ENCODE measurements at places on chromosomes 6 and 20.

DNA sequence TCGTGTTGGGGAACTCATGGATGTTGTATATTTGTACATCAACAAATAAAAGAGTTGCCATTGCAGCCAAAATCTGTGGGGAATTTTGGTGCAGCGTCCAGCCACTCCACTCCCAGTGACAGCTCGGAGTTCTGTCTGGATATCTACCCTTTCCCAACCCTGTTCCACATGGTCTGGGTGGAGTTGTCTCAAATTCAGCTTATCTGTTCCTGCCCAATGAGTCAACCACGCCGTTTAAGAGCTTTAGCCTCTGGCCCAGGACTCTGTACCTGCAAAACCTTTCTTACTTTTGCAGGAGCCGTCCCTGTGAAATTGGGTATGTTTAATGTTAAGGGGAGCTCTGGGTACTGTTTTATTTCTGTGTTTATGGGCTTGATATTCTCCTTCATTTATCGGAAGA is 33.9 kb upstream of the OVOL2 start:
- DNase-seq = no peak

- DNase-seq = no peak
These were observed 210.2 kb downstream of the TMEM200A start for GRCh38 chr6:130575971-130576370.

GRCh38 chr6:110822249-110822648 is 7.0 kb upstream of the CDK19 start:
- peak; percentile 77 for DNase-seq

DNA sequence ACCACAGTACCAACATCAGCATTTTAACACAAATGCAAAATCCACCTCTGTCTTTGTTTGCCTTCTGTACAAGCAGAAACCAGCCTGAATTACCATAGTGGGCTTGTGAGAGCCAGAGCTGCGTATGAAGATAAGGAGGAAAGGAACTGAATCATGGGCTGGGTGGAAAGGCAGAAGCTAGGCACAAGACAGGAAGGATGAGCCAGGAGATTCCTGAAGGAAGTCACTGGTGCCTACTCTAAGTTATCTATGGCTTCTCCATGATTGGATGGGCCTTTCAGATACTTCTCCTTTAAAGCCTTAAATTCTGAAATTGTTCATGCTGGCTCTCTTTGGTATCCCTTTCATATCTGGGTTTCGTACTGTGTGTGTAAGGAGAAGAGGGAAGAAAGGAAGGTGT is 140.6 kb downstream of the LCA5 start:
- DNase-seq = no peak

- peak; percentile 5 for DNase-seq
These were observed 59.6 kb upstream of the CDH4 start for GRCh38 chr20:61192337-61192950.

DNA sequence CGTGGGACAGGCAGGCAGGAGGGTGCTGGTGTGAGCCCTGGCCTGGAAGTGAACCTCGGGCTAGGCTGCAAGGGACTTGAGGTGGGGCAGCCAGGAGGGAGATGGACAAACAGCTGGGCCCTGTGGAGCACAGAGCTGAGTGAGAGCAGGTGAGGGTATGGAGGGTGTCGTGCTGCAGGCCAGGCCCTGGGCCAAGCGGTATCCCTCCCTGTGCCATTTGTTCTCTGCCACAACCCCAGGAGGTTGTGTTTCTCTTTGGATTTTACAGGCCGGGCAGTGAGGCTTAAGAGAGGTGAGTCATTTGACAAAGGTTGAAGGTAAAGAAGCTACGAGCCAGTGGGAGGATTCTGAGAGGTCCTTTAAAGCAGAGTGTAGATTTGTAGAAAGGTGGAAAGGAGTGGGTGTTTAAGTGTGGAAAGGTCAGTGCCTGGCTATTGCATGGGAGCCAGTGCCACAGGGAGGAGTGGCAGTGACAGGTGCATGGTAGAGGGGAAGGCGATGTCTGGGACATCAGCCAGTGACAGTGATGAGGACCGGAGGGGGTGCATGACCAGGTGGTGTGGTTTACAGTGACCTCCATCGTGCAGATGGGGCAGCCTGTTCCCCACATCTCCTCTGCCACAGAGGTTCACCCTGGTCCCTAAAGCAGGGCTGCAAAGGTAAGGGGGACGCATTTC is 39.8 kb downstream of the GMPR start:
- DNase-seq = no peak

DNA sequence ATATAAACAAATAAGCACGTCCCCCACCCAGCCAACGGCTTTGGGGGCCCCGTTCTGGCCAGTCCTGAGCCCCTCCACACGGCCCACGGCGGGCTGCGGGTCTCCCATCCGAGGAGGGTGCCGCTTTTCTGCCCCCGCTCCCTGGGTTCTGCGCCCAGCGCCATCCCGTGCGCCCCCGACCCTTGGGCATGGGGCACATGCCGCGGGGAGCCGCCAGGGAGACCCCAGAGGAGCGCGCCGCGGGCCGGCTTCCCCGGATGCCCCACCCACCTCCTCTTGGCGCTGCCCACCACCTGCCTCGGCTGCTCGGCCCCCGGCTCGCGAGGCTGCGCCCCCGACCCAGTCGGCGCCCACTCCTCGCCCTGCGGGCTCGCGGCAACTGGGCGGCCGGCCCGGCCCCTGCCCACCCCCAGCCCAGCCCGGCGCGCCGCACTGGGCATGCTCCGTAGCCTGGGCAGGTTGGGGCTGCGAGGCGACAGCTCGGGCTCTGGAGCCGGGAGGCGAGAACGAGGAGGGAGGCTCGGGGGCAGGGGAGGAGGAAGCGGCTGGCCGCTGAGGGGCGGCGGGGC is 570 bp upstream of the PLCB4 start:
- DNase-seq = peak; percentile 49

DNA sequence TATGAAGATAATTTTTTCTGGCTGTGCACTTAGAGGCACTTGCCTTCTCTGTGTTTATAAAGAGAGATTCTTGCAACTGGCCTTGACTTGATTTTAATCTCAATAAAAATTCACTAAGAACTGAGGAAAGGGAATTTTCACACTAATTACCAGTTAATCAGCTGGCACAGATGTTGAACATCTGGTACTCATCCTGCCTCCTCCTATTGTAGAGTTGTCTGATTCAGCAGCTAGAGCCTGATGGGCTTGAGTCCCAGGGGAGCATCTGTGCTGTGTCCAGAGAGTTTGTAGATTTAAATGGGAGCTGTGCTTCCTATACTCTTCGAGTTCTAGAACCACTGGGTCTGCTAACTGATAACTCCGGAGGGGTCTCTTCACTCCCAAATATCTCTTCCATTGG is 284.4 kb upstream of the RNF24 start:
- peak; percentile 86 for DNase-seq

GRCh38 chr6:142182004-142182403 is 34.9 kb downstream of the VTA1 start:
- DNase-seq = no peak

GRCh38 chr20:47789764-47790579 is 4.7 kb upstream of the SULF2 start:
- no peak for DNase-seq

- DNase-seq = no peak
These were observed 302.1 kb upstream of the RUNX2 start for GRCh38 chr6:45026003-45026516.

DNA sequence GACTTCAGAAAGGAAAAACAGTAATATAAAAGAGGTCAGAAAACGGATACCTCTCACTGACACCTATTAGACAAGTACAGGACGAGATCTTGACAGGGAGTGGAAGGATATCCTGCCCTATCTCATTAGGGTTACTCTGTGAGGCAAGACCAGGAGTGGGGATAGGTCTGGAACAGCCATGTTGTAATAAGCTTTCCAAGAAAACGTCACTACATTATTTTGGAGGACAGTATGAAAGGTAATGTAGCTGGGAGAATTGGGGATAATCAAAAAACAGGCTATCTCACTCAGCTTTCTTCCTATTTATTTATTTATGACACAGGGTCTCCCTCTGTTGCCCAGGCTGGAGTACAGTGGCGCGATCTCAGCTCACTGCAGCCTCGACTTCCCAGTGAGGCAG is 25.3 kb downstream of the HMGN4 start:
- no peak for DNase-seq

- DNase-seq = no peak
These were observed 168.6 kb upstream of the GGTLC1 start for GRCh38 chr20:24157213-24157612.

GRCh38 chr6:88135578-88136114 is 30.5 kb downstream of the CNR1 start:
- no peak for DNase-seq

- no peak for DNase-seq
These were observed 140.5 kb upstream of the CDYL start for GRCh38 chr6:4635666-4636065.

DNA sequence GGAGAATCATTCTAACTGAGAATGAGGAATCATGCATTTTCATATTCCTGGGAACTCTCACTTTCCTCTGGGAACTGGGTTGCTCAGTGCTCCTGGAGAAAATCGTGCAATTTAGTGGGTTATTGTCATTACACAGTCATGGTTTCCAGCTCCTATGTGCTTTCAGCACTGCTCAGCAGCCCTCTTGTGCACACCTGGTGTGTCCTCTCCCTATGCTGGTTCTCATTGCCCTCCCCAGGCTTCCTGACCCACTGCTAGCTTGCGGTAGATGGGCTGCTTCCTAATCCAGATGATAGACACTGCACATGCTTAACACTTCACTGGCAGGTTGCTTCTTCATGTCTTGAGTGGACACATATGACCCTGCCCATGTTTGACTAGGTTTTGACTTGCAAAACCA is 39.7 kb downstream of the TMEM200A start:
- no peak for DNase-seq

DNA sequence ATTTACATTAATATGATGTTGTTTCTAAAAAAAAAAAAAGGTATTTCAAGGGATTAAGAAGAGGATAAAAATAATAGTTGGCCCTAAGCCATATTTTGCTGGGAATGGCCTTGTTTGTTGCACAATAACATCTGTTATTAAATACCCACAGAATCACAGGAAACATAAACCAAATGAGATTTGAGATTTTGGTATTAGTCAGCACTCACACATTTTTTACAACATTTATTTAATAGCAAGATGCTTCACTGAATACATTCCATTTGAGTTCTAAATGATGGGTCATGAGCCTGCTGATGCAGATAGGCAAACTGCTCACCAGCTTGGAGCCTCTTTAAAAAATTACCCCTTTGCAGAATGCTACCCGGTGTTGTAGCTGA is 92.9 kb upstream of the ENPP5 start:
- DNase-seq = peak; percentile 52

DNA sequence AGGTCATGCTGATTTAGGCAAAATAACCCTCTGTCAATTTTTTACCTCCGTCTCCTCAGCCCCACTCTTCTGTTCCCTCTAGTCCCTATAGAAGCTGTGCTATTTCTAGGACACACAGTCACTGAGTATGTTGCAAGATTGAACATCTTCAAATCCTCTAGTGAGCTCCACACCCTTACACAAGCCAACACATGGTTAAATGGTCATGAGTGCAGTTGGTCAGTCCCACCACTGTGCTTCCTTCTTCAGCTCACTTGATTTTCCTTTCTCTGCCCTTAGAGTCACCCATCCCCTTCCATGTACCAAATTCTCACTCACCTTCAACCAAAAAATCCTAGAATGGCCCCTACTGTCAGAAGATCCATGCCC is 48.2 kb upstream of the F13A1 start:
- no peak for DNase-seq

GRCh38 chr6:13561624-13562267 is 12.7 kb upstream of the SIRT5 start:
- DNase-seq = no peak

GRCh38 chr20:4046311-4046924 is 31.1 kb upstream of the RNF24 start:
- no peak for DNase-seq

GRCh38 chr6:150914372-150914771 is 48.9 kb downstream of the MTHFD1L start:
- no peak for DNase-seq

DNA sequence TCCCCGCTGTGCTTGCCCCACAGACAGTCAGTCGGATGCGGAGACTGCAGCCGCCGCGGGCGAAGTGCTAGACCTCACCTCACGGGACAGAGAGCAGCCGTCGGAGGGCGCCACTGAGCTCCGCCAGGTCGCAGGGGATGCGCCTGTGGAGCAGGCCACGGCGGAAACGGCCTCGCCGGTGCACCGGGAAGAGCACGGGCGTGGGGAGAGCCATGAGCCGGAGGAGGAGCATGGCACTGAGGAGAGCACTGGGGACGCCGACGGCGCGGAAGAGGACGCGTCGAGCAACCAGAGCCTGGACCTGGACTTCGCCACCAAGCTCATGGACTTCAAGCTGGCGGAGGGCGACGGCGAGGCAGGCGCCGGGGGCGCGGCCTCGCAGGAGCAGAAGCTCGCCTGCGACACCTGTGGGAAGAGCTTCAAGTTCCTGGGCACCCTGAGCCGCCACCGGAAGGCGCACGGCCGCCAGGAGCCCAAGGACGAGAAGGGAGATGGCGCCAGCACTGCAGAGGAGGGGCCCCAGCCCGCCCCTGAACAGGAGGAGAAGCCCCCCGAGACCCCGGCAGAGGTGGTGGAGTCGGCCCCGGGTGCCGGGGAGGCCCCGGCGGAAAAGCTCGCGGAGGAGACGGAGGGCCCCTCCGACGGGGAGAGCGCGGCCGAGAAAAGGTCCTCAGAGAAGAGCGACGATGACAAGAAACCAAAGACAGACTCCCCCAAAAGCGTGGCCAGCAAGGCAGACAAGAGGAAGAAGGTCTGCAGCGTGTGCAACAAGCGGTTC is 66.4 kb downstream of the SSR1 start:
- DNase-seq = no peak

- DNase-seq = no peak
These were observed 162.5 kb downstream of the CDH4 start for GRCh38 chr20:61414455-61414991.

- DNase-seq = no peak
These were observed 767 bp downstream of the PTK6 start for GRCh38 chr20:63536241-63536977.

DNA sequence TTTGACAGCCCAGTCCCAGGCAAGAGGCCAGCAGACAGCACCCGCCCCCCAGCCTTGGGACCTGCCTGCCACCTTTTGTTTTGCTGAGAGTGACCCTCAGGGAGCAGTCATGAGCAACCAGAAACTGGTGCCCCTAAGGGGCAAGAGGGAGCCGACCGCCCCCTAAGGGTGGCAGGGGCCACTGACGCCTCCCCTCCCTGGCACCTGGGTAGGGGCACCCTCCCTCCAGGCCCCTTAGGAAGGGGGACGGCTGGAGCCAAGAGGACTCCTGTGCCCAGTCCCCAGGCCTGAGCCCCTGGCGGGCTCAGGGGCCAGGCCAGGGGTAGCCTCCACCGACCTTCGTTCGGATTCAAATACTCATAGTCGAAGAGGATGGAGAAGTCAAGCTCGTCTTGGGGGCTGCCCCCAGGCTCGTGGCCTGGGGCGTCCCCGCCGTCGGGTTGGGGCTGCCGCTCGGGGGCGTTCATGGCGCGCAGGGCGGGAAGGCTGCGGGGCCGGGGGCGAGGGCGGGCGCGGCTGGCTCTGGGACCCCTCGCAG is 417 bp downstream of the NFATC2 start:
- no peak for DNase-seq

DNA sequence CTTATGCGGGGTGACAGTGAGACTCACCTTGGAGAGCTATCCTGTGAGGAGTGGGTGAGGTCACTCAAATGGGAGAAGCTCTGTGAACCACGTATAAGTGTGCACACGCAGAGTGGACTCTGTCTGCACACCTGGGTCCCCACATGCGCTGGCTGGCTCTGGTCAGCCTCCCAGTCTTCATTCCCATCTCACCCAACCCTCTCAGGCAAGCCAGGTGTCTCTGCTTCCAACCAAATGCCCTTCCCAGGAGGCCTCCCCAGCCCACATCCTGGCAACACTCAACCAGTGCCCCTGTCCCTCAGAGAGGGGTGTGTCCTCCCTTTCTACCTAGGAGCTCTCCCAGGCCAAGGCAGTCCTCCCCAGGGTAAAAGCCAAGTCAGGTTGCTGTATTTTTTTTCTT is 8.0 kb upstream of the PI16 start:
- no peak for DNase-seq

GRCh38 chr6:14889611-14890593 is 356.0 kb upstream of the JARID2 start:
- no peak for DNase-seq
